ENCODE measurements at places on chromosomes 11 and 22. TPM values are rescaled to one million over a fixed set of nuclear protein-coding genes. Genes with fewer than 3 reads are reported as not detected.

DNA sequence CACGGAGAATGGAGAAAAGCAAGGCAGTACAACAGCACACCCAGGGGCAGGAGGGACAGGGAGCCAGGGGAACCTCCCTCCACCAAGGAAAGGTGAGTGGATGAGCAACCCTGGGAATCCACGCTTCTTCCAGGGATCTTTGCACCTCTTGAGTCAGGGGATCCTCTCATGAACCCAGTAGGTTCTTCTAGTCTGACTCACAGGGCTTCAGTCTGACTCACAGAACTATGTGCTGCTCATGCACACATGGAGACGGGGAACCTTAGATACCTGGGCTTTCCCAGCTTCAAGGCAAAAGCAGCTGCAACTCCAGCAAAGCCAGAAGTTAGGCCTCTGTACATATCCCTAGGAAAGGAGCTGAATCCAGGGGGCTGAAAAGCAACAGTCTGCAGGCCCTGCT is 1021.4 kb upstream of the TENM4 start:
- DNase-seq: no peak

The LRRC10B gene
- total RNA-seq: not detected

- no peak for DNase-seq
Observed at GRCh38 chr11:105000167-105000566, 22.8 kb downstream of the CASP5 start.

The TMEM132A gene
- total RNA-seq: 60.7 TPM

- DNase-seq: no peak
Observed at GRCh38 chr11:132082566-132082965, 712.2 kb downstream of the NTM start.

GRCh38 chr22:38462960-38463784 is 4.7 kb upstream of the KDELR3 start:
- no peak for DNase-seq

GRCh38 chr11:32231909-32232493 is 141.1 kb downstream of the RCN1 start:
- DNase-seq: no peak

The APLNR gene
- total RNA-seq: not detected

GRCh38 chr22:19658967-19659804 is 55.1 kb upstream of the SEPTIN5 start:
- DNase-seq: no peak

- DNase-seq: peak; percentile 96
Observed at GRCh38 chr11:27934830-27935145, 173.2 kb downstream of the KIF18A start.

DNA sequence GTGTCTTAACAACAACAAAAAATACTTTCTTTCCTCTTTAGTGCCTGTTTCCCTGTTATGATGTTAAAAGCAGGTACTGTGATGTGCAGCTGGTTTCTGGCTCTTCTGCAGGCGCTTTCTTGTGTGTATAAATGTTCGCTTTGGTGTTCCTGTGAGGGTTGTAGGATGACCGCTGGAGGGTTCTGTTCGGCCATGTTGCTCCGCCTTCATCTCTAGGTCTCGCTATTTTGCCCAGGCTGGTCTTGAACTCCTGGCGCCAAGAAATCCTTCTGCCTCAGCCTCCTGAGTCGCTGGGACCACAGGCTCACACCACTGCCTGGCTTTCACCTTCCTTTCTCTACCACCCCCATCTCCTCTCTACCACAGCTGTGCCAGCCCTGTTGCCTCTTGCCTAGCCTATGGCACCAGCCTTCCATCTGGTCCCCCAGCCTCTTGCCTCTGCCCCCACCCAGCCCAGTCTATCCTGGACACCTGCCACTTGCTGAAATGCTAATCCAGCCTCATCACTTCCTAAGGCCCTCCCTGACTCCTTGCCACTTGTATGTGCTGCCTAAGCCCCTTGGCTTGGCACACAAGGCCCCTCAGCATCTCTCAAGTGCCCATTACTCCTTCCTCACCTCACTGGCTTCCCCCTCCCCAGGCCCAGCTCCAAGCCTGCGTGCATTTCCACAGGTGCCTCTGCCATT is 5.5 kb downstream of the LRRC74B start:
- DNase-seq: no peak

The MMP10 gene
- total RNA-seq: not detected

The PKDREJ gene
- total RNA-seq: not detected

- DNase-seq: no peak
Observed at GRCh38 chr11:128324531-128325141, 262.7 kb downstream of the ETS1 start.

The OR52W1 gene
- total RNA-seq: not detected

- DNase-seq: peak; percentile 2
Observed at GRCh38 chr11:94417386-94417987, 16.3 kb upstream of the GPR83 start.

GRCh38 chr22:33793475-33793874 is 126.8 kb downstream of the LARGE1 start:
- DNase-seq: no peak

- DNase-seq: no peak
Observed at GRCh38 chr22:38674888-38675287, 6.9 kb upstream of the TOMM22 start.

The EHF gene
- total RNA-seq: not detected

The CLMP gene
- total RNA-seq: 21.6 TPM

GRCh38 chr11:35029979-35030682 is 108.8 kb upstream of the CD44 start:
- peak; percentile 61 for DNase-seq

The MB gene
- not detected for total RNA-seq

GRCh38 chr11:30967579-30967978 is 381.4 kb upstream of the MPPED2 start:
- DNase-seq: no peak

The TPBGL gene
- not detected for total RNA-seq

- no peak for DNase-seq
Observed at GRCh38 chr11:115469361-115469760, 34.9 kb downstream of the CADM1 start.

DNA sequence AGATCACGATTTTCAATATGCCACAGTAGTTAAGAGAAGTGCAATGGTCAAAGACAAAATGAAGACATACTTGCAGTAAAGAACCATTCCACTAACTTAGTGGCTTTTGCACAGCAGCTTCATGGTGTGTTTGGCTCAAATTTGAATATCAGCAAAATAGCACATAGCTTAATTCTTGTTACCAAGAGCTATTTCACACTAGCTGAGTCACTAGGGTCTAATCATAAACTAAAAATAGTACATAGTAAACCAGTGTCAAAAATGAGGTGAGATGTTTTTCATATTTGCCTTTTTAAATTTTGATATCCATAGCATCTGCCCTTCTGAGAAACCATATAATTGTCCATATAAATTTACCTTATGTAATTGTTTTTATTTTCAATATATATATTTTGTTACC is 325.0 kb upstream of the LUZP2 start:
- DNase-seq: no peak

DNA sequence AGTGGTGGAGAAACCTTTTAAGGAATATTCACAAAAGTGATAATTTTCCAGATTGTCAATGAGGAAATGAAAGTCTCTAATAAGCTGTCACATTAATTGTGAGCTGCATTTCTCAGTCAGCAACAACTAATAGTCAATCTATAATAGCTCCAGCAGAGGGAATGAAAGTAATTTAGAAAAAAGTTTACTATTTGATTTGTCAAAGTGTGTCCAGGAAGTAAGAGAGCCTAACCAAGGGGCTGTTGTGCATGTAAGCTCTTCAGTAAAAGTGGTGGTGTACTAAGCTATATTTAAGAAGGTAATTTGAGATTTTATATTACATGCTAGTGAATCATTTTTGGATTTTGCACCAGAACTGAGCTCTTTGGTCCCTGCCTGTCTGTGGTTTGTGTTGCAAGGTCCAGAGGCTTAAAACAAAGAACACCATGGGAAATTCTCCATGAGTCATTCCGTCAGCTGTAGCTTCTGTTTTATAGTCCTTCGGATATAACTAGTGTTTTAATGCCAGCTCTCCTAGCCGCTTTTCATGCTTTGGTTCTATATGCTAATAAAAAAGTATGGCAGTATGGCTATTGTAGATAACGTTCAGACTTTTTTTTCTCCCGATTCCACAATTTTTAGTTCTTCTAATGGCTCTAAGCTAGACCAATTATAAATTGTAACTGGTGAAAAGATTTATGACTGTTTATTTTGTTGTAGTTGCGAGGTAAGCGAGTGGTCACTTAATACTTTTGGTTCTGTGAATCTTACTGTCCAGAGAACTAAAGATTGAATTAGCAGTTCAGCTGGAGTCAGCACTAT is 64.6 kb downstream of the ARHGEF12 start:
- peak; percentile 69 for DNase-seq
